Heart right ventricle (tissue), 16 donors: ENCODE measurements at places on chromosomes 16 and 17. TPM values are rescaled to one million over a fixed set of nuclear protein-coding genes. Genes with fewer than 3 reads are reported as not detected.

AOC3 gene
- 7.4 TPM for total RNA-seq

HOXB7 gene
- not detected for total RNA-seq

GRCh38 chr17:55672585-55673501 is 49.8 kb downstream of the TMEM100 start:
- no peak overlapping the region for H3K27ac ChIP-seq
- H3K4me3 ChIP-seq: no peak overlapping the region
- peaks cover 5% of the 10 kb centered on the region for H3K27me3 ChIP-seq
- no peaks in the 10 kb centered on the region for H3K4me1 ChIP-seq

ZNF668 gene
- total RNA-seq: 8.2 TPM

- peaks cover 76% of the 10 kb centered on the region for H3K4me1 ChIP-seq
- no peaks in the 10 kb centered on the region for H3K27me3 ChIP-seq
- H3K4me3 ChIP-seq: no peak overlapping the region
- H3K36me3 ChIP-seq: peaks cover 37% of the 10 kb centered on the region
- no peak for DNase-seq
- peak overlapping the region; percentile 13 for H3K27ac ChIP-seq
Measured at GRCh38 chr17:42403150-42403549, 14.9 kb upstream of the STAT3 start.

OR3A2 gene
- not detected for total RNA-seq

- no peaks in the 10 kb centered on the region for H3K27me3 ChIP-seq
- H3K4me3 ChIP-seq: no peak overlapping the region
- H3K27ac ChIP-seq: no peak overlapping the region
Measured at GRCh38 chr16:73217654-73218053, 169.7 kb upstream of the ZFHX3 start.

DNA sequence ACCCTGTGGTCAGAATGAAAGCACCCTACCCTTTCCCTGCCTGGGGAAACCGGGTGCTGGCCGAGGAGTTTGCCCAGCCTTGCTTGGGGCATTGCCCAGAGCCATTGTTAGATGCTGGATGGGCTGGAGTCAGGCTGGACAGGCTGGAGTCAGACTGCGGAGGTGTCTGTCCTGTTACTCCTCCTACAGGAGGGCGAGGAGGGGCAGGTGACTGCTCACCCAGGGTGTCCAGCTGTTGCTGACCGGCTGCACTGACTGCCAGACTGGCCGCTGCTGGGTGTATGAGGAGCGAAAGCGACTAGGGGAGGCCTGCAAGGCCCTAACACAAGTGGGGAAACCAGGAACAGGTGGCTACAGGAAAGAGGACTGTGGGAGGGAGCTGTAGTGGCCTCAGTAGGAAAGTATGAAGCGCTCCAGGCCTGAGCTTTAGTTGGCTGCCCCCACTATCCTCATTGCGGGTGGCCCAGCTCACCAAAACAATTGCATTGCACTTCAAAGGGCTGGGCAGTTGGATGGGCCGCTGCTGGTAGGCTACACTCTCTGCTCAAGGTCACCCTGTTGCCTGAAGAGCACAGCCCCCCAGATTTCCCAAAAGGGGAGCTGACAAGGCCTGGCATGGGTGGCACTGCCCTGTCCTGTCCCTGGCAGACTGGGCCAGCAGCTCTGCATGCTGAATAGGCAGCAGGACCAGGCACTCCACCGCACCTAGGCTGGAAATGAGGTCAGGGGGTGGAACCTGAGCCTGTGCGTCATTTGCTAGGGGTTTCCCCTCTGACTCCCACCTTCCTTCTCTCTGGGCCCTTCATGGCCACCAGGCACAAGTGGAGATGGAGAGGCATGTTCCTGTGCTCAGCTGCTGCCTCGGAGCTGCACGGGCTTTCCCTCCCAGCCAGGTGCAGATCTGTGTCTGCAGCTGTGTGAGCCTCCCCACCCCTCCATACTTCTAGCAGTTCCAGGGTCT is 18.4 kb downstream of the LDHD start:
- H3K27ac ChIP-seq: peak overlapping the region; percentile 78
- H3K4me3 ChIP-seq: no peak overlapping the region

GRCh38 chr17:50466371-50467113 is 2.1 kb downstream of the CHAD start:
- no peak overlapping the region for H3K27ac ChIP-seq
- peaks cover 14% of the 10 kb centered on the region for H3K4me1 ChIP-seq
- no peak for DNase-seq
- H3K36me3 ChIP-seq: no peaks in the 10 kb centered on the region
- H3K27me3 ChIP-seq: peaks cover 19% of the 10 kb centered on the region

SULT1A4 gene
- total RNA-seq: 6.8 TPM

OTOP3 gene
- not detected for total RNA-seq

DNA sequence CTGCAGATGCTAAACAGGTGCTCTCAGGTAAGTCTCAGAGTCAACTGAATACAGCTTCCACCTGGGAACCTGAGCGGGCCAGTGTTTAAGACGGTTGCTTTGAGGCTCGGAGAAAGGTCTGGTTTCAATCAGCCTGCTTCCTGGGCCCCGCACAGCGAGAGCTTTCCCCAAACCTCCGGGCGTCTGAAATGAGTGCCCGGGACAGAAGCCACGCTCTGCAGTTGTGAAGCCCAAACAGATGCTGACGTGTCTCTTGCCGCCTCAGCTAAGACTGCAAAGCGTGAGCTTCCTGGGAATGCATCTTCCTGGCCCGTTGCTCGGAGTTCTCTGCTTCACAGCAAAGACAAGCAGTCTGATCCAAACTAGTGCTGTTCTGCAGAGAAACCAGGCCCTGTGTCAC is 36.7 kb downstream of the PLXDC1 start:
- H3K27ac ChIP-seq: no peak overlapping the region
- DNase-seq: no peak
- no peaks in the 10 kb centered on the region for H3K27me3 ChIP-seq
- H3K4me3 ChIP-seq: no peak overlapping the region
- no peaks in the 10 kb centered on the region for H3K36me3 ChIP-seq

DNA sequence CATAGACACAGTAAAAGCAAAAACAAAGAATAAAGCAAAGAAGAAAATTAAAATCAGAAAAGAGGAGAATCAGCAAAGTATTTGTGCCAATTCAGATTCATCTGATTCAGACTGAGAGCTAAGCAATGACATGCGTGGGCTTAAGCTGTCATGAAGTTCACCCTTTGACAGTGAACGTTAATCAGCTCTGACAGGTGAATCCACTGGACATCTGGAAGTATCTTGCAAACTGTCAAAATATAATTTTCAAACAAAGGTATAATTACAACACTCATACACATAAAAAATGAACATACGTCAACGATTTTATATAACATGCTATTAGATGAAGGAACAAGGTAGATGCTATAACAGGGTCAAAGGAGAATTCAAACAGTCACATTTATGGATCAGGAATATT is 596.3 kb upstream of the SALL1 start:
- H3K27ac ChIP-seq: no peak overlapping the region
- H3K4me3 ChIP-seq: no peak overlapping the region
- no peaks in the 10 kb centered on the region for H3K4me1 ChIP-seq
- no peak for DNase-seq

OR4D1 gene
- total RNA-seq: not detected

DNA sequence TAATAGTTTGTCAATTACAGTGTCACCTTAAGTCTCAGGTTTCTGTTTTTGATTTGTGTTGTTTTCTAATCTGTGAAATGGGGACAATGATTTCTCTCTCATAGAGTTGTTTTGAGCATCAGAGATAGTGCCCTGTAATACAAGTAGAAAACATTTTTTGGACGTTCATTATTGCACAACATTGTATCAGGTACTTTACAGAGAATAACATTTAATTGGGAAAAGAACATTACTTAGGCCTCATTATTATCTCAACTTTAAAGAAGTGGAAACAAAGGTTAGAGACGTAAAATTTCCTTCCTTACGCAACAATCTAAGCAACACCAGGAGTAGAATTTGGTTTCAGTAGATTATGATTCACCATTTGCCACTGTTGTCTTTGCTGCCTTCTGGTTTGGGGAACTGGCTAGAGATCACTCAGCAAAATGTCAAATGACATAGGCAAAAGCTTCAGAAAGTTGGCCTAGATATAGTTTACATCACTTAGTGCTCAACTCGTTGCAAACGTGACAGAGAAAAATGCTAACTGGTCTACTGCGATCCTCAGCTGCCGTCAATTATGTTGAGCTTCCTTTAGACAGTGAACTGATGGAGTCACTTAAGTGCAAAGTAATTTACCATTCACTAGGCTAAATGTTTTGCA is 1026.8 kb downstream of the CDH11 start:
- no peaks in the 10 kb centered on the region for H3K27me3 ChIP-seq
- no peak overlapping the region for H3K4me3 ChIP-seq
- no peak overlapping the region for H3K27ac ChIP-seq
- no peaks in the 10 kb centered on the region for H3K36me3 ChIP-seq
- H3K4me1 ChIP-seq: no peaks in the 10 kb centered on the region
- no peak for DNase-seq

DNA sequence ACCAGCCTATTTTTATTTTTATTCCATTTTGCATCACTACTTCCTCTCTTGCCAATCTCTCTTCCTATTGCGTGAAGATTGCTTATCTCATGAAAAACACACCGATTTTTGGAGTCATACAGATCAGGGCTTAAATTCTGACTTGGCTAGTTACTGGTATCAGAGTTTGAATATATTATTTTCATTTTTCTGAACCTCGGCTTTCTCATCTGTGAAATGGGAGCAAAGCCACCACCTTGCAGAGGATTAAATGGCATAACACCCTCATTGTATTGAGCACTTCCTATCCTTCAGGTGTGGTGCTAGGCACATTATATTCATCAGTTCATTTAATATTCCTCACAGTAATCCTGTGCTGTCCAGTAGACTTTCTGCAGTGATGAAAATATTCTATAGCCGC is 208.8 kb downstream of the HAPSTR1 start:
- no peak for DNase-seq
- H3K4me1 ChIP-seq: no peaks in the 10 kb centered on the region
- no peaks in the 10 kb centered on the region for H3K27me3 ChIP-seq
- no peak overlapping the region for H3K4me3 ChIP-seq
- H3K27ac ChIP-seq: no peak overlapping the region

LITAF gene
- total RNA-seq: 31.9 TPM

GRCh38 chr17:8862213-8863056 is 5.0 kb downstream of the PIK3R6 start:
- no peak overlapping the region for H3K4me3 ChIP-seq
- no peaks in the 10 kb centered on the region for H3K36me3 ChIP-seq
- no peaks in the 10 kb centered on the region for H3K4me1 ChIP-seq
- no peaks in the 10 kb centered on the region for H3K27me3 ChIP-seq
- no peak for DNase-seq
- peak overlapping the region; percentile 3 for H3K27ac ChIP-seq

GRCh38 chr17:81083125-81083765 is 48.3 kb downstream of the BAIAP2 start:
- H3K4me1 ChIP-seq: peaks cover 35% of the 10 kb centered on the region
- no peaks in the 10 kb centered on the region for H3K36me3 ChIP-seq
- H3K27me3 ChIP-seq: no peaks in the 10 kb centered on the region

- peaks cover 43% of the 10 kb centered on the region for H3K36me3 ChIP-seq
- H3K4me3 ChIP-seq: peak overlapping the region; percentile 58
Measured at GRCh38 chr17:63701868-63702720, 2.2 kb upstream of the LIMD2 start.

ZCCHC14 gene
- total RNA-seq: 13.1 TPM

DNA sequence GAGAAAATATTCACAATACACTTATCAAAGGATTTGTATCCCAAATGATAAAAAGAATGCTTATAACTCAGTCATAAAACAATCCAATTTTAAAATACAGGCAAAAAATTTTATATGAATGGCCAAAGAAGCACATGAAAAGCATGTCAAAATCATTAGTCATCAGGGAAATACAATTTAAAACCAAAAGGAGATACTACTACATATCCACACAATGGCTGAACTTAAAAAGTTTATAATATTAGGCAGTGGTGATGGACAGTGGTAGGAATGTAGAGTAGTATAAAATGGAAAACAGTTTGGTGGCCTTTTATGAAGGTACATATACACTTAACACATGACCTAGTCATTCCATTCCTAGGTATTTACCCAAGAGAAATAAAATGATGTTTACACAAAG is 12.2 kb downstream of the CMC2 start:
- H3K27ac ChIP-seq: no peak overlapping the region
- no peaks in the 10 kb centered on the region for H3K36me3 ChIP-seq
- DNase-seq: no peak
